ENCODE measurements at places on chromosomes 3 and 15.

DNA sequence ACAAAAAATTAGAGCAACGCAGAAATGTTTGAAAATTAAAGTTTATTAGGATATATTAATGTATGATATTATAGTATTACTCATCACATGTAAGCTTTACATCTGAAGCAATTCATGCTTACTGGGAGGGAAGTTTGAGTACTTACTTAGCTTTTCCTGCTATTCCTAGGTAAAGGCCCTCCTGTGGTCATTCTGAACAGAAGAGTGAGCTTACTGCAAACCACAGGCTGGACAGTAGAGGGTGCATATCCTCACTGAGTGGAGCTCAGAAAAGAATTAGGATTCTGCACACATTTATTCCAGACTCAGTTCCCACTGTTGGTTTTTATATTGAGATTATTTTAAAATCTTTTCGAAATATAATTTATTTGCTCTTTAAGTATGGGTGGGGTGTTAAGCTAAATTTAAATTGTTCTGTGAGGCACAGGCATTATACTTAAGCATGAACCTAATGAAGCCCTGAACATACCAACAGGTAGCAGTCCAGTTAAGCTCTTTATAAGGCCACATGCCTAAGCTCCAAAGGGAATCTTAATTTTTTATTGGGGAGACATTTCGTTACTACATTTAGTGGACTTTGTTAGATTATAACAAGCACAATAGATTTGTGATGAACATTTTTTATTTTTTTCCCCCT, 10.2 kb downstream of the MRPS22 start:
- no peak for DNase-seq
- no peaks in the 10 kb centered on the region for H3K4me1 ChIP-seq
- H3K27ac ChIP-seq = no peak overlapping the region
- no peaks in the 10 kb centered on the region for H3K27me3 ChIP-seq

DNA sequence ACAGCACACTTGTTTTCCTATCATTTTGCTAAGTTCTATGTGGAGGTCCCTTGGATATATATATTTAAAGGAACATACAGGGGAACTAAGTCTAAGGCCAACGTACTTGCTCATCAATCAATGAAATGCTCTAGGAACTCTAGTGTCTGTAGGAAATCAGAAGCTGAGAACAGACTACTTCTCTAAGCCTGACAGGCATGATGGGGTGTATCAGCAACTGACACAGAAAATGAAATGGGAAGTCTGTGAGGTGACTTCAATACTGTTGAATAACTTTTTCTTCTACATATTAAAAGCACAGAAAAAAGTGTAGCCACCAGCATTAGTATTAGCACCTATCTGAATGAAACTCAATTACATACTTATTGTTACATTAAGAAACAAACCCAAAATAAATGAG, 56.9 kb upstream of the CSPG5 start:
- no peak overlapping the region for H3K27ac ChIP-seq
- H3K27me3 ChIP-seq = no peaks in the 10 kb centered on the region
- H3K4me1 ChIP-seq = no peaks in the 10 kb centered on the region
- no peak for DNase-seq
- H3K36me3 ChIP-seq = peaks cover 66% of the 10 kb centered on the region

DNA sequence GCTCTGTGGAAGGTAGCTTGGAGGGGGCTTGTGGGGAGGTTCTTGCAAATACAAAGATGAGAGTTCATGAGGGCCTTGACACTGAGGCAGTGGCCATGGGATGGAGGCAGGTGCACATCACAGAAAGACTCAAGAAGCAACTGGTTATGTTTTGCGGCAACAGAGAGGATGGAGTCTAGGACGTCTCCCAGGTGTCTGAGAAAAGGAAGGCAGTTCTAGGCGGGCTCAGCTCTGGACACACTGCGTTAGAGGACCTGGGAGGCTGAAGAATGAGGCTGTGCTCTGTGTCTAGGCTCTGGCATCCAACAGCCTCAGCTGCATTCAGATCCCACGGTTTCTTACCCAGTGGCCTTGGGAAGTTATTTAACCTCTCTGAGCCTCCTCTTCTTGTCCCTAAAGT, 23.5 kb downstream of the NOX5 start:
- H3K4me3 ChIP-seq = no peak overlapping the region
- no peaks in the 10 kb centered on the region for H3K36me3 ChIP-seq
- no peaks in the 10 kb centered on the region for H3K27me3 ChIP-seq
- no peaks in the 10 kb centered on the region for H3K4me1 ChIP-seq
- DNase-seq = no peak

DNA sequence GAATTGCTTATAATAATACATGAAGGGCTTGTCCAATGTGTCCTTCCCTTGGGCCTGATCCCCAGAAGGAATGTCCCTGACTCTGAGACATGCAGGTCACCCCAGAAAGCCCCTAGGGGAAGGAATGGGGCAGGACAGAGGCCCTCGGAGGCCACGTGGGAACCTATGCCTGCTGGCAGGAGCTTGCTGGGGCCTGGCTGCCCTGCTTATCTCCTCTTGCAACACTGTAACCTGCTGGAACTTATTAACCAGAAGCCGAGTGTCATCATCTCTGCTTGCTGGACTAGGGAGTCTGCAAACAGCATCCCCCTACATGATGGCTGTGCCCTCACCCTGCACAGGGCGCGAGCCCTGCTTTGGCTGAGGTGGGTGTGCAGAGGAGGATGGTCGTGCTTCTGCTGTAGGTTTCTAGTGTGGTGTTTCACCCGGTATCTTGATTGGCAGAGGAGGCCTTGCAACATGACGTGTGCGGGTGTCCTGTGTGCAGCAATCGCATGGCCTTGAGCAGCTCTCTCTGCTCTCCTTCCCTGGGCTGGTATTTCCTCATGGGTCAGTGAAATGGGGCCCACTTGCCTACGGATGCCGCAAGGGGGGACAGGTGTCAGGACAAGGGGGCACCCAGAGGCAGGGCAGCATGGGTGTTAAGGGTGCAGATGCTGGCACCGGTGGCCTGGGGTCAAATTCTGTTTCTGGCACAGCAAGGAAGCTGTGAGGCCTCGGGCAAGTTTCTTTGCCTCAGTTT, 5.0 kb downstream of the CHST13 start:
- no peak for DNase-seq
- no peaks in the 10 kb centered on the region for H3K27me3 ChIP-seq
- no peaks in the 10 kb centered on the region for H3K36me3 ChIP-seq
- H3K4me1 ChIP-seq = peaks cover 6% of the 10 kb centered on the region
- H3K4me3 ChIP-seq = no peak overlapping the region
